Fibroblast of skin of right quadriceps (primary cell): ENCODE measurements at places on chromosomes 2 and 18.

GRCh38 chr2:236642584-236643291 lies 73.1 kb downstream of the ACKR3 start:
- DNase-seq: peak; percentile 99

DNA sequence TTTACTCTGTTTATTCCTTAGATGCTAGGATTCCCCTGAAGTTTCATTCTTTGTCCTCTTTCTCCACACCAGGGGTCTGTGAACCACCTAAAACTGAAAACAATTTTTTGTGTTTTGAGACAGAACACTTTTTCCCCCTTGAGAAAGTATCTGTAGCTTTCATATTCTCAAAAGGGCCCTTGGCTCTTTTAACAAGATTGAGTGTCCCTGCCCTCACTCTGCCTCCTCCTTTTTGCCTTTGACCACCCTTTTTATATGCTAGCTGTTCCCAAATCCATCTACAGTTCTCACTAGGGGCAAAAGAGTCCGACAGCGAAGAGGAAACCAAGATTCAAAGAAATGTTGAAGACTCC lies 883 bp upstream of the EHBP1 start:
- no peak for DNase-seq

DNA sequence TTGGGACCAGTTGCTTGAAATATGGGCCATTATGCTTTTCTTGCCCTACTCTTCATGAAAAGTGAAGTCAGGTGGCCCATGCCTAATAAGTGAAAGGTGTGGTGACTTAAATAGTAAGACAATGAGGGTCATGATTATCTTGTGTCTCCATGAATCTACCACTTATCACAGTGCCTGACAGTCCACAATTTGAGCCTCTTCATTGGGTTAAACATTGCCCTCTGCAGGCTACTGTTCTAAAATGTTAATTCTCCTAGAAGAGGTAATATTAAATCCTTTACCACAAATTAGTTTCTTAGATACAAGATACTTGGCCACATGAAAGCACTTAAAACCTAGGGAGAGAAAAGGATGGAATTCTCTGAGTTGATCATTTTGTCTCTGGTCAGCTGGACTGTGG lies 4.0 kb downstream of the EGR4 start:
- no peak for DNase-seq

- DNase-seq: no peak
These were observed 21.9 kb upstream of the PAX3 start for GRCh38 chr2:222320436-222321395.

- DNase-seq: no peak
These were observed 362.6 kb downstream of the RIT2 start for GRCh38 chr18:42752916-42753315.

DNA sequence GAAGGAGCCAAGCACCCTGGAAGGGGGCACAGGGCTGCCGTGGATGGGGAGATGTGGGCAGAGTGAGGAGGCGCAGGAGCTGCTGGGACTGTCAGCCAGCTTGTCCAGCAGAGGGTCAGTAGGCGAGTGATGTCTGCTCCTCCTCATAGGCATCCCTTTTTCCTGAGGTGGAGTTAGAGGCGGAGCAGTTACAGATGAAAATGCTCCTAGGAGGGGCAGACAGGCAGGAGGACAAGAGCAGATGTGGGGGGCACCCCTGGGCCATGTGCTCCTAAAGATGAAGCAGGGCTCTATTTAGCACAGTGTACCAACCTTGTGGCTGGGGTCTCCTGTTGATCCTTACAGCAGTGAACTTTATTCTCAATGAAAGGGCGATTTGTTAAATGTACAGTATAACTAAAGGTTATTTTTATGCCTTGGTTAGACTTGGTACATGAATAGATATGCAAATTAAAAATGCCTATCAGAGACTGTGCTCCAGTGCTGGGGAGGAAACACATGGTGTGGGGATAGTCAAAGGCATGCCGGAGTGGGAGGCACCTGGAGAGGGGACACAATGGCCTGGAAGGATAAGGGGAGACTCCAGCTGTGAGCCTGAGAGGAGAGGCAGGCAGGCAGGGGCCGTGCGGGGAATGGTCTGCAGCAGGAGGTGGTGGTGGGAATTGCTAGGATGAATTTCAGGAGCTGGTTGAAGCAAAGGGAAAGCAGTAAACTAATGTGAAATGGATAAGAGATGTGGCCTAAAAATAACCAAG lies 175.3 kb downstream of the CLIP4 start:
- DNase-seq: no peak

GRCh38 chr2:160064916-160065315 lies 2.5 kb upstream of the PLA2R1 start:
- DNase-seq: no peak

GRCh38 chr2:22788749-22789327 lies 596.1 kb upstream of the KLHL29 start:
- no peak for DNase-seq

GRCh38 chr2:104561251-104561650 lies 292.7 kb upstream of the POU3F3 start:
- DNase-seq: no peak

GRCh38 chr2:205369813-205370212 lies 312.5 kb upstream of the NRP2 start:
- DNase-seq: no peak

DNA sequence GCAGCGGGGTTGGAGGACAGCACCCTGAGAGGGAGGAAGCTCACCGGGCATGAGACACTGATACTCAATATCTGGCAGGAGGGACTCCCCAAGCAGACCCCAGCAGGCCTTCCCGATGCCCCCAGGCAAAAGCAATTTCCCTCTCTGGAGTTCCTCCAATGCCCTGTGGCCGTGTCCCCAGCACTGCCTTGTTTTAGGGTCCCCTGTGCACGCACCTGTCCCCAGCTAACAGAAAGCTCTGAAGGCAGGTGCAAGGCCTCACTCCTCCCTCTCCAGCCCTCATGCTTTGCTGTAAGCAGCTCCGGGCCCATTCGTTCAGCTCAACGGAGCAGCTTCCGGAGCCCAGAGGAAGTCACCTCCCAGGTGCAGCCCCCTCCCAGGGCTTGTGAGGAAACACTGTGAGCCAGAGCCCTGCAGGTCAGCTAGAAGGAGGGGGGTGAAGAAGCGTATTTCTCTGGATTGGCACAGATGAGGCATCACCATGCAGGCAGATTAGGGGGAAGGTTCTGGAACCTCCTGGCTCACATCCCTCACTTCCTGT lies 50.3 kb upstream of the ID2 start:
- DNase-seq: no peak

DNA sequence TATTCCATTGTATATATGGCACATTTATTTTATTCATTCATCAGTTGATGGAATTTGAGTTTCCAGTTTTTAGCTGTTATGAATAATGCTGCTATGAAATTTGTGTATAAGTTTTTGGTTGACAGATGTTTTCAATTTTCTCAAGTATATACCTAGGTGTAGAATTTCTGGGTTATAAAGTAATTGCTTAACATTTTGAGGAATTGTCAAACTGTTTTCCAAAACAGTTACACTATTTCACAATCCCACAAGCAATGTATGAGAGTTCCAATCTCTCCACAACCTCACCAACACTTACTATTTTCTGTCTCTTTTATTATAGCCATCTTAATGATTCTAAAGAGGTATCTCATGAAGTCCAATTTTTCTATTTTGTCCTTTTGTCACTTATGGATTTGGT lies 12.5 kb upstream of the WDSUB1 start:
- peak; percentile 11 for DNase-seq
